ENCODE measurements at places on chromosomes 7 and 10.

DNA sequence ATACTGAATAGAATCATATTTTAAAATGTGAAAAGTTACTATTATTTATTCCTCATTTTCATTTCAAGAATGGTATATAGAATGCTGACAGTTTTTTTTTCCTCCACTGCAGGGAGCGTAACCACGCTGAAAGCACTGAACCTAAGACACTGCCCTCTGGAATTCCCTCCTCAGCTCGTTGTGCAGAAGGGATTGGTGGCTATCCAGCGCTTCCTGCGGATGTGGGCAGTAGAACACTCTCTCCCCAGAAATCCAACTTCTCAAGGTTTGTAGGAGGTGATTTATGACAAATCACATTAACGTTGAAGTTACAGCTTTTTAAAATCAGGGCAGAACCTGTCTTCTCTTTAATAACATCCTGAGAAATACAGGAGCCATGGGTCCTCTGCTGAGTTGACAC is 12.4 kb downstream of the LRRC27 start:
- no peak for DNase-seq

DNA sequence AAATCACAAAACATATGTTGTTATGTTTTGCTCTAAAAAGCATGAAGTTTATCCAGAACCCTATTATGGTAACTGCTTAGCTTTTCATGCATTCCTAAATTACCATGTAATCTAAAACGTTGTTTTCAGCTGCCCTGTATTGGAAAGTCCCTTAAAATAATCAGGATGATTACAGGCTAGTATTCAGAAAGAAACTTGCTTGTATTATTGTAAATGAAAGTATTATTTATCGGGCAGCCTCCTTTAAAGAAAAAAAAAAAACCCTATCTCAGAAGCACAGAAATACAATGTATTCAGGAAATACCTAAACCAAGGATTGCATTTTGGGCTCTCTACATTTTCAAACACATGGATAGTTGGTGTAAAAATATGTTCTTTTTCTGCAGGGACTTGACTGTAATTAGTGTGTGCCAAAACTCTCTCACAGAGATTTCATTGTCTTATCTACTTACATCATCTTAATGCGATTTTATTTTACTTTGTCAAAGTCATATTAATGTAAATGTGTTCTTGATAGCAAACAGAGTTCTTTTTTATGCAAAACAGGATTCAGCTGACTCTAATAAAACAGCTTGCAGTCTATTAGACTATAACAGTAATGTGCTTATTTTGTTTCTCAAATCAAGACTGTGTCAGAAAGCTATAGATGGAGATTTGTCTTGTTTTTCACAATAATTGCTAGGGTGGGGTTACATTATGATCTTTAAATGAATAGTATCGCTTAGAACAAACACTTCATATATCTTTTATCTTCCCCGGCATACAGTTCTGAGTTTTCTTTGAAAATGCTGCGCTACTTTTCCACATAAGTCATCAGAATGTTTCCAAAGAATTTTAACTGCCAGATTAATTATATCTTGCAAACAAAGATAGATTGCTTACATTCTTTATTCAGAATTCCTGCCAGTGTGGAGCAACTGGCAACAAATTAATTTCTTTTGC is 65.3 kb upstream of the ARID5B start:
- no peak for DNase-seq

GRCh38 chr10:86988520-86988919 is 20.2 kb downstream of the ADIRF start:
- DNase-seq = no peak

DNA sequence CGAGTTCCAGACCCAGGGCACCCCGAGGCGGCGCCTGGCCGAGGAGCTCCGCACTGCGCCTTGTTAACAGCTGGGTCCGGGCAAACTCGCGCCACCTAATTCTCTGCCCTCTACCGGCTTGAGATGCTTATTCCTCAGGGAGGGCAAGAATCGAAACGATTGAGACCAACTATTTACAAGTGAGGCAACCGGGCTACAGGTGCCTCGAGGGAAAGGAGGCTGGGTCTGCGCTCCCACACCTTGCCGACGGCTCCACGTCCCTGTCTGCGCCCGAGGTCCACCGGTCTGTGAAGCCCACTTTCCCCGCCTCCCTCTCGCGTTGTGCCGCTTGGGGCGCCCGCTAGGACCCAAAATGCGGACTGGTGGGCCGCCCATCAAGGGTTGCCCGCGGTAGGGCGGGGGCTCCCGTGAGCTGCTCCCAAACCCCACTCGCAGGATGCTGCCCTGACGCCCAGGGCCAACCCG is 527 bp downstream of the AKR1B1 start:
- peak; percentile 55 for DNase-seq

- no peak for DNase-seq
These were observed 587.9 kb upstream of the GALNT17 start for GRCh38 chr7:70544016-70544415.

GRCh38 chr7:140595468-140596092 is 45.0 kb downstream of the DENND2A start:
- no peak for DNase-seq

DNA sequence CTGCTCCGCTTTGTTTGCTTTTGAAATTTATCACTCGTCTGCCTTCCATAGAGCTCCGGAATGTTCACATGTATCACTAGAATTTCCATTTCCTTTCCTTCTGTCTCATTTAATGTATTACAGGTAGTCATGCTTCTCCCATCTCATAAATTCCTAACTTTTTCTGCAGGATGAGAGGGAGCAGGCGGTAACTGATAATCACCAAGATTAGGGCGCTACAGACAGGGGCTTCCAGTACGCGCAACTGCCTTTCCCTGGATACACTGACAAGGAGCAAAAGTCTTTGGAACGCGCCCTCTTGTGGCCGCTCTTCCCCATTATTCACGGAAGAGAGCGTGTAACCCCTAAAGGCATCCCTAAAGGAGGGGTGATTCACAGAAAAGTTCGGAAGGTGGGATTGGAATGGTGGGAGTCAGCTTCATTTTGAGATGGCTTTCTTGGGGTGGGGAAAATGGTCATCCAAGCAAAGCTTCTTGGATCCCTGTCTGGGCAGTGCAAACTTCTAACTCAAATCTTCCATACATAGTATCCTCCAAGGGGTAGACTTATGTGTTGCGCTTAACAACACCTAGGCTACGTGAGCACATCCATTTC is 6.5 kb downstream of the INHBA start:
- peak; percentile 9 for DNase-seq

- no peak for DNase-seq
These were observed 124.0 kb downstream of the IQUB start for GRCh38 chr7:123410273-123410904.

DNA sequence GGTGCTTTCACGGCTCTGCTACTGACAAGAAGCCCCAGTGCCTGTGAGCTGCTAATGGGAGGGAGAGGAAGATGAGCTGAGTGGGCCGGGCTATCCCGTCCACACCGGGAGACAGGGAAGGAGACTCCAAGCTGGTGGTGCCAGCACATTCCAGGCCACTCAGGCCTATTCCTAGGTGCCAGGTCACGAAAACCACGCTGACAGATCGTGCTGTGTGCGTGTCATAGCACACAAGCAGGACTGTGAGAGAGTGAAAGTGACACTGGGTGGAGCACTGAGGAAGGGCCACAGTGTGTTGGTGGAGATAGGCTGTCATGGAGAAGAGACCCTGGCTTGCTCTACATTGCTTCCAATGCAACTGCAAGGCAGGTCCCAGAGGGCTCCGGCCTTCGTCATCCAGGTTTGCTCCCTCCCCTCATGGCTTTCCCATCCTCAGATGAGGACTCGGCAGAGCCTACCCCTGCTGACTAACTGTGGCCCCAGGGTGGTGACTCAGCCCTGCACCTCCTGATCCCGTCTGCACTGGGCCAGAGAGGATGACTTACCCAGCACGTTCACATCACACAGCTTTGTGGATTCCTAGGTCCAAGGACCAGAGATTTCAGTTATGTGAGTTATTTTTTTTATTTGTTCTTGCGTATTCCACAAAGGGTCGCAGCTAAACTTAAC is 167.3 kb downstream of the EGFR start:
- DNase-seq = no peak

GRCh38 chr7:102873470-102874165 is 39.2 kb upstream of the LRRC17 start:
- DNase-seq = no peak

DNA sequence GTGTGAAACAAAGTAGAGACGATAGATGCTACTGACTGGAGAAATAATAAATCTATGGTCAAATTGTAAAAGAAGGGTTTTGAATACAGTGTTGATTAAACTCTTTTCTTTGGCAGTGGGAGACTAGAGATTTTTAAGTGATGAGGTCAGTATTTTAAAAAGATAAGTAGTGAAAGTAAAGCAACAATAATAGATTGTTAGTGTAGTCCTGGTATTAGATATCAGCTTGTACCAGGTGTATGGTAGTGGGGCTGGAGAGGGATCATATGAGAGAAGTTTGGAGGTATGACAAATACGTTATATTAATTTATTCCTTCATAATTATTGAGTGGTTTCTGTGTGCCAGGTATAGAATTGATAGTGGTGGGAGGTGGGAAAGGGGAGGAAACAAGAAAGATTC is 25.2 kb downstream of the PHTF2 start:
- DNase-seq = no peak

GRCh38 chr10:4556527-4556926 is 269.5 kb upstream of the AKR1E2 start:
- no peak for DNase-seq

GRCh38 chr10:107767185-107767584 is 602.7 kb upstream of the SORCS1 start:
- DNase-seq = no peak

GRCh38 chr7:101911800-101912715 is 94.6 kb downstream of the CUX1 start:
- DNase-seq = no peak

GRCh38 chr7:143906895-143907294 is 4.9 kb upstream of the TCAF1 start:
- DNase-seq = no peak

- no peak for DNase-seq
These were observed 14.7 kb downstream of the CALCR start for GRCh38 chr7:93559639-93560491.

GRCh38 chr10:20922451-20922850 is 25.3 kb upstream of the NEBL start:
- DNase-seq = no peak

DNA sequence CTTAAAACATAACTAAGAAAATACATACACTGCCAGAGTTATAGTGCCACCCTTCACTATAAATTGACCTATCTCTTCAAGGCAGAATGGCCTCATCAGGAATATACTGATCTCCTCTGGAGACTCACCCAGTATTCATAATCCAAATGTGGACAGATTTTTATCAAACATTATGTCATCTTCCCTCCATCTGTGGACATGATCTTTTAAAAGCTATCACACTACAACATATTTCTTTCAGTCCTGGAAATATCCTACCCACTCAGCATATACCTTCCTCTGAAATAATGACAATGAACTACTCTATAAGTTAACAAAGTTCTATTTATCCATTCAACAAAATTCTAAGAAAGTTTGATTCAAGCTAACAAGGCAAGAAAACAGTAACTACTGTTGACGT is 3.2 kb downstream of the ZNF800 start:
- DNase-seq = no peak

DNA sequence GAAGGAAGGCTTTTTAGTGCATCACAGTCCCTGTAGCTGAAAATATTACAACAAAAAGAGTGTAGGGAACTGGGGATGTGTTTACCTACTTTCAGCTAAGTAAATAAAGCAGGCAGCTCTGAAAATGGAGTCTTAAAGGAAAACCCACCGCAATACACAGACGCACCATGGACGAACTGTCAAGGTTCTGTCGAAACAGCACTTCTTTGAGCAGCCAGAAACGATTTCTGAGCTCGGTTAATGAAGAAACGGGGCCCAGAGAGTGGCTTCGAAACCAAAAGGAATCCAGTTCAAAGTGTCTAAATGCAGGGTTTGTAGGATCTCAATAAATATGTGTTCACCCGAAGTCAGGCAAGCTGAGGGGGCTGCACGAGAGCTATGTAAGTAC is 275.4 kb upstream of the NEBL start:
- no peak for DNase-seq

GRCh38 chr7:29173458-29173857 is 21.1 kb upstream of the CHN2 start:
- DNase-seq = no peak

DNA sequence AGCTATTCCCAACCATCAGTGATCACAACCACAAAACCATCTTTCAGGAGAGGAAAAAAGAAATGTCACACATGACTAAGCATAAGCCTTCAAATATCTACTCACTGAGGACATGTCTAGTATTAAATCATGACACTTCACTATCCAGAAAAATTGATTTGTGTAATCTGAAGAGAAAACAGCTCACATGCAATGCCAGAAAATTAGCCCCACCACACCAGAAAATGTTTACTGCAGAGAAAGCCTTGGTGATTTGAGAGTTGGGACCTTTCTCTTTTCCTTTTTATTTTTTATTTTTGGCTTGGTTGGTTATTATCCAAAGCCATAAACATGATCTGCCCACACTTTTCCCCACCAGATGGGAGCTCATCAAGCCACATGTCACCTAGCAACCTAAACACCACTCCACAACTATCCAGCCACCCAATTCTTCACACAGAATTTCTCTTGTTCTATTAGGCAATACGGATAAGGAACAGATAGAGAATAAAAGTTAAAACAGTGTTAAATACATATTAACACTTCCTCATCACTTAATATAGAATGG is 3.1 kb downstream of the PARD3 start:
- DNase-seq = no peak

GRCh38 chr10:11533328-11533781 is 78.1 kb downstream of the USP6NL start:
- DNase-seq = no peak
